ENCODE measurements at places on chromosomes 6 and 20. TPM values are rescaled to one million over a fixed set of nuclear protein-coding genes. Genes with fewer than 3 reads are reported as not detected.

PNPLA1 gene
- polyA plus RNA-seq: 0.13 TPM

MAP7 gene
- polyA plus RNA-seq: 14.5 TPM

SLC16A10 gene
- polyA plus RNA-seq: 6.1 TPM

FOXS1 gene
- polyA plus RNA-seq: 5.3 TPM

UNC93A gene
- polyA plus RNA-seq: not detected

ABCC10 gene
- polyA plus RNA-seq: 25.5 TPM

FABP7 gene
- 23.0 TPM for polyA plus RNA-seq

IP6K3 gene
- 3.6 TPM for polyA plus RNA-seq

CALHM4 gene
- not detected for polyA plus RNA-seq

PLCB4 gene
- 11.5 TPM for polyA plus RNA-seq

CAGE1 gene
- polyA plus RNA-seq: 0.11 TPM

MYMX gene
- polyA plus RNA-seq: 0.38 TPM

LAMP5 gene
- polyA plus RNA-seq: 1.0 TPM

TRIM15 gene
- polyA plus RNA-seq: not detected

BANF2 gene
- not detected for polyA plus RNA-seq

BPIFA1 gene
- not detected for polyA plus RNA-seq

CNKSR3 gene
- polyA plus RNA-seq: 29.5 TPM

GRM1 gene
- polyA plus RNA-seq: 0.07 TPM

SULF2 gene
- 12.2 TPM for polyA plus RNA-seq

CST8 gene
- polyA plus RNA-seq: not detected

GPR6 gene
- not detected for polyA plus RNA-seq

STMND1 gene
- 4.6 TPM for polyA plus RNA-seq

FOXC1 gene
- 0.91 TPM for polyA plus RNA-seq

GATA5 gene
- polyA plus RNA-seq: 25.6 TPM

HTR1B gene
- polyA plus RNA-seq: 0.18 TPM

RBM24 gene
- 3.1 TPM for polyA plus RNA-seq

RALGAPA2 gene
- polyA plus RNA-seq: 24.9 TPM

RIPPLY2 gene
- not detected for polyA plus RNA-seq

UST gene
- 6.5 TPM for polyA plus RNA-seq

OR2B6 gene
- not detected for polyA plus RNA-seq

ARFGEF3 gene
- 6.0 TPM for polyA plus RNA-seq

PTK6 gene
- polyA plus RNA-seq: 0.55 TPM

SLC22A2 gene
- polyA plus RNA-seq: 0.09 TPM

IL20RA gene
- polyA plus RNA-seq: 3.3 TPM

RUNX2 gene
- polyA plus RNA-seq: 3.9 TPM

RSPH4A gene
- 11.4 TPM for polyA plus RNA-seq

SOX18 gene
- polyA plus RNA-seq: 17.0 TPM

ZNF391 gene
- 10.5 TPM for polyA plus RNA-seq

CPNE5 gene
- 7.1 TPM for polyA plus RNA-seq

LCA5 gene
- polyA plus RNA-seq: 18.8 TPM

LY6G6D gene
- polyA plus RNA-seq: not detected

XKR7 gene
- 0.12 TPM for polyA plus RNA-seq

ALDH8A1 gene
- polyA plus RNA-seq: 0.63 TPM

MC3R gene
- not detected for polyA plus RNA-seq

All from right lung (tissue), 10 donors.